ENCODE measurements at places on chromosomes 7 and 10. TPM values are rescaled to one million over a fixed set of nuclear protein-coding genes. Genes with fewer than 3 reads are reported as not detected.

DNA sequence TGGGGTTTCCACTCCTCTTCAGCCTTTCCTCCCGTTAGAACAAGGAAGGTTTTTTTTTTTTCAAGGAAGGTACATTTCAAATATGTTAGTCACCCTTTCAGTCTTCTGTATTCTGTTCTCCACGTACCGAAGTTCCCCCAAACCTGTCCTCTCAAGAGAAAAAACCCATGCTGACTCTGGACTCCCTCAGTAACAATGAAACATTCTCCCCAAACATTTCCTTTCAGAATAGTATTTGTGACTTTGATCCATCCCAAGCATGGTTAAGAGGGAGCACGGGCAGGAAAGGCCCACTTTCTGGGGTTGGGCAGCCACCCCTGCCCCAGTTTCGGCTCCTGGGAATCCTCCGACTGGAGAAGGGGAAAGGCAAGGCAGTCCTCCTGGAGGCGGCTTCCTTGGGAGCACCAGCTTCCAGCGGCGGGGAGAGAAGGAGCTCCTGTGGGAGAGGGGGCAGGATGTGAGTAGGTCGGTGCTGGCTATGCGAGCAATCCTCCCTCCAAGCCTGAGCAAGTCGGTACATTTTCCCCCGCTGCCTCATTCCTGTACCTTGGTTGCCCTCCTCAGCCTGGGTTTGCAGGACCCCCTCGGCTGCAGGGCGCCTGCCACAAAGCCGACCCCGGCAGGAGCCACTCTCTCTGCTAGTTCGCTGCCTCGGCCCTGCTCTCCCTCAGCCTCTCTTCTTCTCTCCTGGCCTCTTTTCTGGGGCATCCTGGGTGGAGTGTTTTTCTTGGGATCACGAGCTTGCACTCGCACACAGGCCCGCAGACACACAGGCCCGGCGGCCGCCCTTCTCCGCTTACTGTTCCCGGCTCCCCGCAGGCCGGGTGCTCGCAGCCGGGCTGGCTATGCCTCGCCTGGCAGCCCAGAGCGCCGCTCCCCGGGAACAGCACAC lies 2.1 kb upstream of the HOXA1 start:
- no peak for DNase-seq

DNA sequence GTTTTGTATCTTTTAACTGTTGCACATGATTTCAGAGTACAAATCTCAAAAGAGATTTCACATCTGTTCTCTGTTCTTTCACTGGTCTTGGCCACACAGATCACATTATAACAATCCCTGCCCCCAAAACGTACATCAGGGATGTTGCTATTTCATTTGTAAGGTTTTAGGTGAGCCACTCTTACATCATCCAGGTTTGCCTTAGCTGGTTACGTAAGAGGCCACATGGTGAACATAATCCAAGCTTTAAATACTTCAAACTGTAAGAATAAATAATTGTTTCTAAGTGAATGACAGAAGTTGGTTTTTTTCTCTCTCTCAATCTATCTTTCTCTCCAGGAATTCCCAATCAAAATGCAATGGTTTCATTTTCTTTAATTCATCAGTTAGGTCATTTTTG lies 245.9 kb upstream of the HGF start:
- DNase-seq: no peak

MYOZ1 gene
- total RNA-seq: 18.4 TPM

IDI2 gene
- not detected for total RNA-seq

CAMK1D gene
- total RNA-seq: 31.2 TPM
